Hematopoietic multipotent progenitor cell (in vitro differentiated cells): ENCODE measurements at places on chromosomes 7 and 10.

GRCh38 chr7:1950066-1950451 is 280.0 kb downstream of the ELFN1 start:
- no peak for DNase-seq

- DNase-seq, result no peak
Measured at GRCh38 chr10:116109481-116109880, 163.5 kb downstream of the GFRA1 start.

GRCh38 chr7:155352076-155352752 is 54.5 kb downstream of the INSIG1 start:
- DNase-seq, result no peak

DNA sequence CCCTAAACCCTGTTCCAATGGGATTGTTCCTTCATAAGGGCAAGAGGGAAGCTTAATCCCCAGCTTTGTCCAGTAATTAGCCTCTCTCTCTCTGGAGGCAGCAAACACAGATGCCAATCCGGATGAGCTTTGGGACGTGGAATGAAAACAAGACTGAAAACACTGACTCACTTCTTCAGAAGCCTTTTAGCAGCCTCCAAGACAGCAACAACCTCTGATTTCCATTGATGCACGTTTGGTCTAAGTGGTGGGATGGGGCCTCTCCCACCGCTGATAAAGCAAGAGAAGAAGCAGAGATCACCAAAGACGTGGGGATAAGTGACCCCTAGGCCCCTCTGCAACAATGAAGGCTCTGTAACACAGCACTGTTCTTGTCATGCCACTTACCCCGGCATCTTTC is 5.8 kb upstream of the GFRA1 start:
- DNase-seq, result no peak

- DNase-seq, result no peak
Measured at GRCh38 chr10:129956286-129956670, 7.8 kb downstream of the EBF3 start.

GRCh38 chr7:158422887-158423560 is 164.6 kb downstream of the PTPRN2 start:
- DNase-seq, result no peak

DNA sequence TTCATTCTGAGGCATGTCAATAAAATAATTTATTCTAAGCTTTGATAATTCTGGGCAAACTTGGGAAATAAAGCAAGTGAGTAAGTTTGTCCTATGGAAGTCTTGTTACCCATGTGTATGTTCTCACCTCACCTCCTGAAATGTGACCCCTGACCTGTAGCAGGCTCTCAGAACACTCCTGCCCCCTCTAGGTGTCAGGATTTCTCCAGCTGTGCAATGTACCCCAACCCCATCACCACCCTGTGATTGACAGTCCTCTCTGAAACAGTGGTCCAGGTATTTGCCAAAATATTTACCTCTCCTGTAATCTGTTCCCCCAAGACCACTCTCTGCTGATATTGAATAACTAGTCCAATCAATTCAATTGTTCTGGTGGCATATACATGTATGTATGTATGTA is 122.6 kb upstream of the PTER start:
- peak; percentile 29 for DNase-seq

DNA sequence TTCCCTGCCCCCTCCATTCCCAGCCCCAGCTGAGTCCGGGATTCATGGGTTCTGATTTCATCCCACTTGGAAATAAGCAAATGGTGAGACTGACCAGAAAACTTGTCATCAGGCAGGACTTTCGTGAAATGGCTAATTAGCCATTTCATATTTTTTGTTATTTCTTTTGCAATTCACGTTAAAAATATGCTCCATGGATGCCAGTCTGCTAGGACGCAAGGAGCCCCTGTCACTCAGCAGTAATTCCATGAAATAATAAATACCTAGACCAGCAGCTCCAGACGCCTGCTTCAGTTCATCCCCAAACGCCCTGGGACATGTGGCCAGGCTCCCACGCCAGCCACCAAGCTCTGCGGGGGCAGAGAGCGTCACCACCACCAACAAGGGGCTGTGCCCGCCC is 111.0 kb downstream of the TRIL start:
- no peak for DNase-seq

- no peak for DNase-seq
Measured at GRCh38 chr7:39086638-39087360, 109.1 kb downstream of the POU6F2 start.

- DNase-seq, result peak; percentile 53
Measured at GRCh38 chr10:132987671-132988571, 45.6 kb upstream of the CFAP46 start.

- DNase-seq, result no peak
Measured at GRCh38 chr10:2611603-2612002, 455.7 kb upstream of the PFKP start.

GRCh38 chr7:55191161-55191925 is 172.5 kb downstream of the EGFR start:
- no peak for DNase-seq

GRCh38 chr10:112375721-112376395 is 1.9 kb downstream of the ACSL5 start:
- DNase-seq, result no peak

GRCh38 chr10:46014683-46015405 is 15.6 kb downstream of the NCOA4 start:
- no peak for DNase-seq

DNA sequence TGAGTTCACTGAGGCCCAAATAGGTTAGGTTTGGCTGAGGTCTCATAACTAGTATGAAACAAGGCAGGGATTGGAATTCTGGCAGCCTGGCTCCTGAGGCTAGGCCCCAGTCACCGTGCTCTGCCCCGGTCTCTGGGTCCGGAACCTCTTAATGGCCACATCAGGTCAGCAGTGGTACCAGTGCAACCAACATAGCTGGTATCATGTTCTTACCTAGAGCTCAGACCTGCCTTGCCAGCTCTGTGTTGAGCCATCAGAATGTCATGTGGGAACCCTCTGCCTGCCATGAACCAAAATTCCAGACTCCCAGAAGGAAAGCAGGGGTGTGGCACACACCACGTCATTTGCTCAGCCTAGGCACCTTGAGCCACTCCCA is 56.5 kb downstream of the ZNF467 start:
- DNase-seq, result no peak

GRCh38 chr7:33882040-33882837 is 23.1 kb upstream of the BMPER start:
- no peak for DNase-seq

DNA sequence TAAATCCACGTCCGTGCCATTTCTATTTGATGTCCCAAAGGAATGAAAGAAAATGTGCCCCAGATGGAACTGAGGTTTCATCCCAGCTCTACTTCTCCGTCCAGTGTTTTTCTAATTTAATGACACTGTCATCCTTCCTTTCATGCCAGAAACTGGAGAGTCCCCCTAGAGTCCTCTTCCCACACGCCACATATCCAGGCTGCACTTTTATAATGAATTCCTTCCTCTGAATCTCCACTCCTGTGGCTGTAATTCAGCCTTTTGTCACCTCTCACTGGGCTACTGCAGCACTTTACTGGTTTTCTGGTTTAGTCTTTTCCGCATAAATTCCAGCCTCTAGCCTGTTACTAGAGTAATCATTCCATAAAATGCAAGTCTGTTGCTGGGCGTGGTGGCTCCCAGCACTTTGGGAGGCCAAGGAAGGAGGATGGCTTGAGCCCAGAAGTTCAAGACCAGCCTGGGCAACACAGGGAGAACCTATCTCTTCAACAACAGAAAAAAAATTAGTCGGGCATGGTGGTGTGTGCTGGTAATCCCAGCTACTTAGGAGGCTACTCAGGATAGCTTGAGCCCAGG is 142.6 kb upstream of the RHEB start:
- DNase-seq, result no peak

DNA sequence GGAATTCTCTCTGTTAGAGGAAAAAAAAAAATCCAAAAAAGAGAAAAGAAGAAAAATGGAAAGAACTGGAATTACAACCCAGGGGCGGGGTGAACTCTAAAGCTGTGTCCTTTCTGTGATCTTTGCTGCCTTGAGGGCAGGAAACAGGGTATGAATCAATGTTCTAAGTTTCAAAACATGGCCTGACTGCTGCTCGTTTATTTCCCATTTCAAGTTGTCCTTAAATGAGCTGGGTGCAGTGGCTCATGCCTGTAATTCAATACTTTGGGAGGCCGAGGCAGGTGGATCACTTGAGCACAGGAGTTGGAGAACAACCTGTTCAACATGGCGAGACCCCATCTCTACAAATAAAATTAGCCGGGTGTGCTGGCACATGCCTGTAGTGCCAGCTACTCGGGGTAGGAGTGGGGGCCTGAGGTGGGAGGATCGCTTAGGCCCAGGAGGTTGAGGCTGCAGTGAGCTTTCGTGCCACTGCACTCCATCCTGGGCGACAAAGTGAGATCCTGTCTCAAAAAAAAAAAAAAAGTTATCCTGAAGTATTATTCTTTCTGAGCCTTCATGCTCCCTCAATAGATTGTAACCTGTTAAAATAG is 24.7 kb upstream of the TFAM start:
- DNase-seq, result no peak

DNA sequence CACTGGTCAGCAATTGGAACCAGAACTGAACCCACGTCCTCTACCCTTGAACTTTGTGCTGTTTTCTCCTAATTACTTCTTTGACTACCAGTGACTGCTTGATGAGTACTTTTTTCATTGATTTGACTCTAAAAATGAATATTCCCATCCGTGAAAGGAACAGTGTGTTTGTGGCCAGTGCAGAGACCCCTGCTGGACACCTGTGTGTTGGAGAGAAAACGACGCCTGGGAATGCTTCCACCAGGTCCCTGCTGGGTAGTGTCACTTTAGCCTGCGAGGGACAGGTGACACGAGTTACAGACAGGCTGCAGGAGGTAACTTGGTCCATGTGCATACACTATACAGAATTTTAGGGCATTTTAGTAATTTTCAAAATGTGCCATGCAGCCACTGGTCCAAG is 6.8 kb upstream of the GJD4 start:
- peak; percentile 13 for DNase-seq

DNA sequence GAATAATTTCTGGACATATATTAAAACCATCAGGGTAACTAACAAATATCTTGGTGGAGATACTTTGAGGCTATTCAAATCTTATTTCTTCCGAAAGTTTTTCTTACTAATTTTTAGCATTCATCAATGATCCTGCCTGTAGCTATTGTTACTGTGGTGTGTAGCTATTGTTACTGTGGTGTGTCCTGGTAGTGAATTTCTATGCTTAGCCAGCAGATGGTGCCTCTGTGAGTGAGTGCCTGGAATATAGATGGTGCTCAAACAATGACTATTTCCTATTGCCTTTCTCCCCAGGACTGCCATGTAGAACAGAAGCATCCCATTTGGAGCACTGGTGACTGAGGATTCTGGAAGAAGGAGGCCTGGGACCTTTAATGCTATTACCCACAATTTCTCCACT is 245.7 kb downstream of the CCSER2 start:
- DNase-seq, result no peak

- DNase-seq, result no peak
Measured at GRCh38 chr7:83267141-83267631, 104.5 kb upstream of the PCLO start.
